ENCODE measurements at places on chromosomes 5 and 9.

- DNase-seq: no peak
Measured at GRCh38 chr5:118405650-118406061, 582.7 kb downstream of the DTWD2 start.

DNA sequence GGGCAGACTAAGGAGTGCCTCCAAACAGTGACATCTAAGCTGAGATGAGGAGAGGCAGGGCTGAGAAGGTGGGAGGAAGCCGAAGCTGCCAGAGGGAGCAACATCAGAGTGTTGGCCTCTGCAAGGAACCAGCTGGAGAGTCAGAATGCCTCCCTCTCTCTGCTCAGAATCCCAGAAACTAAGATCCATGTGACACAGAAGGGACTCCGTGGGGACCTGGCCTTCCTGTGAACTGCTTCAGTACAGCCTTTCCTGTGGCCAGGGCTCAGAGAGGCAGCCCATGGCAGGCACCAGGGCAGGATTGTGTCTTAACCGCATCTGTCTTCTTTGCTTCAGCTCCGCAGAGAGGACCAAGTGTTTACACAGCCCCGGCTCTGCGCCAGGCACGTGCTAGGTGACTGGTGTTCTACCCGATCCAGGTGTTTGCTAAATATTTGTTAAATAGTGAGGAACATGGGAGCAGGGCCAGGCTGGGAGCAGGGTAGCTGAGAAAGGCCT is 33.5 kb downstream of the KCNMB1 start:
- no peak for DNase-seq

DNA sequence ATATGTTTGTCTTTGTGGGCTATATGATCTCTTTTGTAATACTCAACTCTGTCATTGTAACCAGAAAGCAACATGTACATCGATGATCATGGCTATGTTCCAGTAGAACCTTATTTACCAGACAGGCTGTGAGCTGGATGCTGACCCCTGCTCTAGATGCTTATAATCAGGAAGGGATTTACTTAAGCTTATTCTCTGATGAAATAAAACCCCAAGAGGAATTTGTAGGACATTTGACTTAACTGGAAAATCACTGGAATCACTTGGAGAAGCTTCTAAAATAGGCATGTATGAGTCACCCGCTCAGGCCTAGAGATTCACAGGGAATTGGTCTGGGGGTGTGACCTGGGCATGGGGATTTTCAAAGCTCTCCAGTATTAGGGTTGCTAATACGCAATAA is 285.8 kb upstream of the ZNF608 start:
- DNase-seq: peak; percentile 68

DNA sequence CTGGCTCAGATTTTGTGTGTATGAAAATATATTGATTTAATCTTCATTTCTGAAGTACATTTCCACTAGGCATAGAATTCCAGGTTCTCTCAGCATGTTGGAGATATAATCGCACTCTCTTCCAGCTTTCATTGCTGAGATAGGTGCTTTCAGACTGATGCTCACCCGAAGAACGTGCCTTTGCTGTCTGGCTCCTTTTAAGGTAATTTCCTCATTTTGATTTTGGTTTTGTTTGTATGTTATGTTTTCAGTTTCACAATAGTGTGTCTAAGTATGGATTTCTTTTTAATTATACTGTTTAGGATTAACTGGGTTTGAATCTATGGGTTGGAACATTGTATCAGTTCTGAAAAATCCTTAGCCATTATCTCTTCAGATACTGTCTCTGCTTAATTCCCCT is 132.0 kb upstream of the NFIB start:
- DNase-seq: no peak

GRCh38 chr5:40402007-40402364 is 277.7 kb upstream of the PTGER4 start:
- DNase-seq: peak; percentile 25

DNA sequence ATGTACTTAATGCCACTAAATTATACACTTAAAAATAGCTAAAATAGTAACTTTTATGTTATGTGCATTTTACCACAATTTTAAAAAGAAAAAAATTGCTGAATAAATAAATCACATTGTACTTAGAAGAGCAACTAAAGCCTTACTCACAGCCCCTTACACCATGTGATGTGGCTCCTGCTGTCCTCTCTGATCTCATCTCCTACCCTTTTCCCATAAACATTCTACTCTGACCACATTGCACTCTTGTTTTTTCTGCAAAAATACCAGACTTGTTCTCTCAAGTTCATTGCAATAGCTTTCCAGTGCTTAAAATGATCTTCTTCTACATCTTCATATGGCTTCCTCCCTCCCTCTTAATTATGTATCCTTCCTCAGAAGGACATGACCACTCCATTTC is 268.4 kb downstream of the ELAVL2 start:
- DNase-seq: peak; percentile 76

DNA sequence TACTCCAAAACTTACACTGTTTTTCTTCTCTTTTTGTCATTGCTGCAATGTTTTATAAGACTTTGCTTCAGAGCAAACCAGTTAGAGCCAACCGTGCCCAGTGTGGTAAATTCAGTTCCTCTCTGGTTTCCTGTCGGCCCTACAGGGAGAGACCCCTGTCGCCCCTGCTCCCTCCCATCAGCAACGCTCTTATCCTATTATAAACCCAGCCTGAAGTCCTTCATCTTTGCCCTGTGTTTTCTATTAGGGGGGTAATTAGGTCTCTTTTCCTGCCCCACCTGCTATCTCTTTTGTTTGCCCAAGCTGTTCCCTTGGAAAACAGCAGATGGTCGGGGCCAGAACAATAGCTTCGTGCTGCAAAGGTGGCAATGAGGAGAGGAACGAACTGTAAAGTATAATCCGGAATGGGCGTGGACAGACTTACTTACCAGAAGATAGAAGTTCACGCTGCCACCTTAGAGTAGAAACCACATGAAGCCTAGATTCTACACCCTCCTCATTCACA is 21.4 kb upstream of the OTULINL start:
- DNase-seq: no peak

- peak; percentile 38 for DNase-seq
Measured at GRCh38 chr9:8732367-8733075, 932.9 kb upstream of the DMAC1 start.

DNA sequence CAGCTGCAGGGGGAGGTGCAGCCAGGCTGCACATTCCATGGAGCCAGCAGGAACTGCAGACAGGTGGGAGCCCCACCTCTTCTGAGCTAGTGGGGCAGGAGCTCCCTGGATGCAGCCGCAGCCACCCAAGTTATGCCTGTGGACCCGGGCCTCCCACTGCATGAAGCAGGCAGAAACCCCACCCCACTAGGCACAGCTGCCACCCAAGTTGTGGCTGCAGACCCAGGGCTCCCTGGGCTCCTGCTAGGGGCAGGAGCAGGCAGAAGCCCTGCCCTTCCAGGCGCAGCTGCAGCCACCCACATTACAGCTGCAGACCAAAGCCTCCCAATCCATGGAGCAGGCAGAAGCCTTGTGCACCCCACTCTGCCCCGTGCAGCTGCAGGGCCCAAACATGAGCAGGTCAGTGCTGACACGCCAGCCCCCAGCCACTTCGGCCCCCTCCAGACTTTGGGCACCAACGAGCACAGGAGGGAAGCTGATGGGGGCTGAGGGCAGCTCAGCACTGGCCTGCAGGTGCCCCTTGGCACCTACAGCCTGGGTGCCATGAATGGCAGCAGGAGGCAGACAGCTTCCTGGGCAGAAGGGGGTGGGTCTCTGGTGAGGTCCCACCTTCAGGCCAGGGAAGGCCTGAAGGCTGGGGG is 106.9 kb downstream of the C9orf50 start:
- DNase-seq: no peak

GRCh38 chr9:131116281-131117120 is 8.9 kb upstream of the NUP214 start:
- no peak for DNase-seq

DNA sequence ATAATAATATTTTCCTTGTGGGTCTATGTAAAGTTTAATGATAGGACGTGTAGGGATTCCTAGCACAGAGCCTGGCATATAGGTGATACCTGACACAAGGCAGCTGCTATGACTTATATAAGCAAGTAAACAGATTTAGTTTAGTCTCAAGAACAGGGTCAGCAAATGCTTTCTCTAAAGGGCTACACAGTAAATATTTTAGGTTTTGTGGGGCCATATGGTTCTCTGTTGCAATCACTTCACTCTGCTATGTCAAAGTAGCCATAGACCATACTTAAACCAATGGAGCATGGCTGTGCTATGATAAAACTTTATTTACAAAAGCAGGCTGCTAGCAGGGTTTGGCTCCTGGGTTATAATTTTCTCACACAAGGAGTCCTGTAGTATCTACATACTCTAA is 204.8 kb upstream of the KLF4 start:
- DNase-seq: no peak

DNA sequence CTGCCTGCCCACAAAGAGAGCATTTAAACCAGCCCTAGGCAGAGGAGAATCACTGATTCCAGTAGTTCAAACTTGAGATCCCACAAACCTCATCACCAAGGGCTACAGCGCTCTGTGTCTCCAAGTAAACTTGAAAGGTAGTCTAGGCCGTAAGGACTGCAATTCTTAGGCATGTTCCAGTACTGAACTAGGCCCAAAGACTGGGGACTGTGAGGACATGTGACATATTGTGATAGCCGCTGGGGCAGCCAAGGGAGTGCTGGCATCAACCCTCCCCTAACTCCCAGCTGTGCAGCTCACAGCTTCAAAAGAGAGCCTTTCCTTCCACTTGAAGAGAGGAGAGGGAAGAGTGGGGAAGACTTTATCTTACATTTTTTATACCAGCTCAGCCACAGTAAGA is 291.0 kb upstream of the PRR16 start:
- DNase-seq: no peak

GRCh38 chr5:170985486-170985885 is 123.7 kb downstream of the RANBP17 start:
- no peak for DNase-seq

- no peak for DNase-seq
Measured at GRCh38 chr5:34967540-34967939, 38.2 kb downstream of the DNAJC21 start.
